CD4-positive, alpha-beta T cell (primary cell): ENCODE measurements at places on chromosomes 6 and 20. TPM values are rescaled to one million over a fixed set of nuclear protein-coding genes. Genes with fewer than 3 reads are reported as not detected.

The ENPP5 gene
- 0.11 TPM for total RNA-seq

The ZBP1 gene
- 40.1 TPM for total RNA-seq

DNA sequence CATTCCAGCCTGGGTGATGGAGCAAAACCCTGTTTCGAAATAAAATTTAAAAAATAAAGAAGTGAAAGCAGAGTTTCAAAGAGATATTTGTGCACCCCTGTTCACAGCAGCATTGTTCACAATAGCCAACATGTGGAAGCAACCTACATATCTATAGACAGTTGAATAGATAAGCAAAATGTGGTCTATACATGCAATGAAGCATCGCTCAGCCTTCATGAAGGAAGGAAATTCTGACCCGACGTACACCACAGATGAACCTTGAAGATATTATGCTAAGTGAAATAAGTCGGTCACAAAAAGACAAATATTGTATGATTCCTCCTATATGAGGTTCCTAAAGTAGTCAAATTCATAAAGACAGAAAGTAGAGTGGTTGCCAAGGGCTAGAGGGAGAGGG is 6.5 kb upstream of the NCOA6 start:
- H3K4me3 ChIP-seq, result no peak overlapping the region
- DNase-seq, result no peak
- H3K27ac ChIP-seq, result no peak overlapping the region
- no peaks in the 10 kb centered on the region for H3K36me3 ChIP-seq

- no peak overlapping the region for H3K4me3 ChIP-seq
- H3K27ac ChIP-seq, result no peak overlapping the region
These were observed 19.2 kb upstream of the TBC1D22B start for GRCh38 chr6:37238381-37238780.

GRCh38 chr6:98547634-98548033 is 286.7 kb upstream of the POU3F2 start:
- H3K27ac ChIP-seq, result no peak overlapping the region
- no peak for DNase-seq
- no peaks in the 10 kb centered on the region for H3K36me3 ChIP-seq
- no peaks in the 10 kb centered on the region for H3K4me1 ChIP-seq
